ENCODE measurements at places on chromosomes 1 and 21.

- DNase-seq = no peak
Observed at GRCh38 chr21:40200946-40201345, 333.7 kb downstream of the PCP4 start.

DNA sequence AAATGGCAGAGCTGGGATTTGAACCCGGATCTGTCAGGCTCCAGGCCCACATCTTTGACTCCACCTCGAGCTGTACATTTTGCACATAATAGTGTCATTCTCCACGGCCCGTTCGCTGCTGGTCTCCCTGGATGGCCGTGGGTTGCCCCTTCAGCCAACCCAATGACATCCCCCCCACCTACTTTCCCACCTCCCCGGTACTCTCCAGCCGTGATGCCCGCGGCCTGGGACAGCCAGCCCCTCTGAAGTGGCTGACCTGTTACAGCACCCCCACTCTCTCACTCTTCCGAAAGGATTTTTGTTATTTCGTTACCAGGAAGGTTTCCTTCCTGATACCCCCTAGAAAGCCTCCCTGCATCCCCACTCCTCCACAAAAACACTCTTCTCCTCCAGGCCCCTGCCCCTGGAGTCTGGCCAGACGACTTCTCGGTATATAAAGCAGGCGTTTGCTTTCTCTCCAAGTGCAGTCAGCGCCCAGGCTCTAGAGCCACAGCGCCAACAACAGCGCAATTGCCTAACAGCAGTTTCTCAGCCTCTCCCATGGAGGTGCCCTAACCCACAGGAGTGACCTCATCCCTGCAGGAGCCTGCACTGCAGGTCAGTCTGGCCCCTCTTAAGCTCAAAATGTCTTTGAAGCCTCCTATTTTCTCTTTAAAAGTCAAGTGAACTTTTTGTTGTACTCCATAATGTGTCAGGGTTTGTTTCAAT lies 14.5 kb upstream of the GJB5 start:
- DNase-seq = no peak

DNA sequence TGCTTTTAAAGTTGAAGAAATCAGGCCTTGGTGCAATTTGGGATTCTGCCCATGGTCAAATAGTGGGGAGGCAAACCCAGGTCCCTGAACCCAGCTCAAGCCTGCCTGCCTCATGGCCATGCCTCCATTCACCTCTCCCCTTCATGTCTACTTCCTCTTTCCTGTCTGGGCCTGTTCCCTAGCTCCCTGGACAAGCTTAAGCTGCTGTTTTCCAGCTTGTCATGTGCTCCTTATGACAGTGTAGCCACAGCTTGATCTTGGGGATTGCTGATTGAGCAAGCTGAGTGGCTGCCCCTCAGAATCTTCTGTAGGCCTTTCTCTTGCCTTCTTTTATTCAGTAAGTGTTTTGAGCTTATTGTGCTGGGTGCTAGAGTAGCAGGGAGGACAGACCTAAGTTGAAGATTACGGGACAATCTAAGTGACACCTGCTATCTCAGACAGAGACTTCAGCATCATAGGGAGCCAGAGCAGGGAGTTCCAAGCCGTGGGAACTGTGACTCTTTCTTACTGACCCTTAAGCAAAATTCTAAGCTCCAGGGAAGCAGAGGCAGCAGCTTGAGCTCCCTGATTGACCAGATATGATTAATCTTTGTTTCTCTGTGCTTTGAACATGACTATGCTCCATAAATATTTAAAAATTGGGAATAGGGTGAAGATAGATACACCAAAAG lies 520 bp upstream of the MR1 start:
- DNase-seq = peak; percentile 58

GRCh38 chr1:58874342-58874741 lies 90.5 kb upstream of the JUN start:
- DNase-seq = no peak

DNA sequence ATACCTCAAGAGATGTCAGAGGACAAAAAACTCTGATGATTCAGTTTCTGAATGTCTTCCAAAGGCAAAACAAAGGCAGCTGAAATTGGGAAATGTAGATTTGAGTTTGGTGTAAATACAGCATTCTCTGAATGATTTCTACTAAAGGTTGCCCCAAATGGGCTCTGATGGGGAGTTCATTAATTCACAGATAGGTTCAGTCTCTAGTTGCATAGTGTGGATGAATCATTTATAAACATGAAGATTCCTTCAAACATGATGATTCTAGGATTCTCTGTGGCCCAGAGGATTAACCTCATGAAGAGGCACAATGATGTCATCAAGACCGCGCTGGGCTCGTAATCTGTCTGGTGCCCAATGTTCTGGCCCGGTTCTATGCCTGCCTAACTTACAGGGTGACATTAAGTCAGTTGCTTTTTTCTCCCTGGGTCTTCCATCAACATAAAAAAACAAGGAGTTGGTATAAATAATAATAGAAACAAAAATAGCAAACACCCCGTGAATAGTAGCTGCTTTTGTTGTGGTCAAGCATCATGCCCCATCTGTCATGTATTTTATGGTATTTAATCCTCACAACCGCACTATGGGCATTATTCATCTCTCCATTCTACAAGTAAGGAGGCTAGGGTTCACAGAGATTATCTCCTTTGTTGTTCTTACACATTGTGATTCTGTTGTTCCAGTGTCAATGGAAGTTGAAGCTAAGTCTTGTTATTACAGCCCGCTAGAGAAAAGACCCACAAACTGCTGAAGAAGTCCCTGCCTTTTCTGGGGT lies 509.6 kb upstream of the USP24 start:
- DNase-seq = no peak

- DNase-seq = no peak
Observed at GRCh38 chr1:100313382-100313781, 38.9 kb upstream of the CDC14A start.

DNA sequence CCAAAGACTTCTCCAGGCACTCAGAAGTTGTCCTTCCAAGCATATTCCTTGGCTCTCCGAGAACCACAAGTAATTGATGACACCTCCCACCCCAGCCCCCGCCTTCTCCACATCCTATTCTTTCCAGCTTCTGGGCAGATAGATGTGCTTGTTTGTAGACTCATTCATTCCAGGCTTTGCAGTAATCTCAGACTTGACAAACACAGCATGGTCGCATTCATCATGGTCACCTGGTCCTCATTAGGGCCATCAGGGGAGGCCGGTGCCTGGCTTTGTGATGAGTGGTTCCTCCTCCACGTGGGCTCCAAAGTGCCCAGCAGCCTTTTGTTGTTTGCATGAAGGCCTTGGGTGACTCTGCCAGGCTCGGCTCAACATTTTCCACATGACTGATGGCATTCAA lies 28.5 kb upstream of the KCNE2 start:
- no peak for DNase-seq

DNA sequence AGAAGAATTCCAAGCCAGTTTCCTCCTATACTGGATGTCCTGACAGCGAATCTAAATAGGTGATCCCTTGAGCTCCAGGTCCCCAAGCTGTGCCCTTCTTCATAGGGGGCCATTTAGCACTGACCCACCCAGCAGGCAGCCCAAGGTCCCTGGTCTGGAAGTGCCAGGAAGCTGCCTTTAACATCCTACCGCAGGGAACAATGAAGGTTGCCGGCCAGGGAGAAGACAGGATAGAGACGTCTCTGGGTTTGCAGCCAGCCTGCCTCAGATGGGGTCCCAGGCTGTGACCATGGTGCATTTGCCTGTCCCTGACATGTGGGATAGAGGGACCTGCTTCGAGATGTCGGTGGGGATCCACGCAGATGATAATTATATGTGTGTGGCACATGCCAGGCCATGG lies 2.7 kb upstream of the RIPK4 start:
- no peak for DNase-seq

- peak; percentile 66 for DNase-seq
Observed at GRCh38 chr1:203765029-203765837, at the start of gene LAX1. LAX1 (plus strand) TSS chr1:203765183; CDS start chr1:203765566, 383 bp downstream.
